A549 treated with DMSO at 1 μM for 4 hours (cell line): ENCODE measurements at places on chromosomes 13 and 19. TPM values are rescaled to one million over a fixed set of nuclear protein-coding genes. Genes with fewer than 3 reads are reported as not detected.

ZNF540 gene
- total RNA-seq = 0.07 TPM in 2 of 5 replicates, not detected in the others

NCCRP1 gene
- total RNA-seq = 0.76 to 2.2 TPM (median 1.7 TPM) in 5 replicates

FCHO1 gene
- 16.5 to 22.2 TPM (median 19.9 TPM) in 5 replicates for total RNA-seq

FFAR1 gene
- not detected in 5 replicates for total RNA-seq

IRS2 gene
- 10.6 to 13.9 TPM (median 13.8 TPM) in 5 replicates for total RNA-seq
